H54 (cell line): ENCODE measurements at places on chromosomes 12 and 14.

- no peak for DNase-seq
These were observed 690 bp upstream of the RBP5 start for GRCh38 chr12:7129287-7129871.

DNA sequence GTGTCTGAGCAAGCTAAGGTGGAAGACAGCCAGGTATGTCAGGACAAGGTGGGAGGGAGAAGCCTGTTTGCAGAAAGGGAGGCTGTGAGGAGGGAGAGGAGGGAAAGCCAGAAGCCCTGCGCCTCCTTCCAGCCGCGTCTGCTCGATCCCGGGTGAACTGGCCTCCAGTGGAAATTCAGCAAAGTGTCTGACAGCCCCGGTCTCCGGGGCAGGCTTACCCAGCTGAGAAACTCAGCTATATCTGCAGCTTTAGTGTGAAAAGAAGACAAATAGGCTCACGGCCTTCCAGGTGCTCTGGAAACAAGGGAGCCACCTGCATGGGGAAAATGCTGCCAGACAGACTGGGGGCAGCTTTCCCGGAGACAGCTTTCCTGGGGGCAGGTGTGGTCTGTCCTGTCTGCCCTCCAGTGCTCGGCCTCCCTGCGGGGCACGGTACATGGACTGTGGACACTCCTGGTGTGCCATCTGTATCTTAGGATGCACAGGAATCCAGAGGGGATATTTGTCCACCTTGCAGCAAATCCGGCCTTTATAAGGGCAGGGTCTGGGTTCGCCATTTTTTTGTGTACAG lies 6.3 kb downstream of the RFLNA start:
- DNase-seq: no peak

- DNase-seq: no peak
These were observed 791.5 kb upstream of the MGAT4C start for GRCh38 chr12:87047691-87048090.

DNA sequence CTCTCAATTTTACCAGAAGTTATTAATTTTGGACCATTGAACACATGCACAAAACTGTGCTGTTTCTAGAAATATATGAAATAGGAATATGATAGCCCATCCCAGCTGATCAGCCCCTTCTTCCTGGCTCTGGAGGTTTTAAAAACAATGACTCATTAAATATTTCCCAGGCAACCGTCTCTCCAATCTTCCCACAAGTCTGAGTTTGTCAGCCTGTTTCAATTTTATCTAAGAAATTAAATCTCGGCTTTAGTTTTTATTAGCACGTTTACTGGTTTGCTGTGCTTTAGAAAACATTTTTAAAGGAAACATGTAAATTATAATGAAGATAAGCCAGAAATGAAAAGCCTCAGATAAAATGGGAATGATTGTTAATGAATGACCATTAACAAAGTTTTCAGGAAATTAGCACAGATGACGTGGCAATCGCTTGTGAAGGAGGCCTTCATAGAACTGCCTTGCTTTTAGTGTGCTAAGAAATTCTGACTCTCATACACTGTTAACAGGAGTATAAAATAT lies 89.3 kb upstream of the RAP1B start:
- no peak for DNase-seq

DNA sequence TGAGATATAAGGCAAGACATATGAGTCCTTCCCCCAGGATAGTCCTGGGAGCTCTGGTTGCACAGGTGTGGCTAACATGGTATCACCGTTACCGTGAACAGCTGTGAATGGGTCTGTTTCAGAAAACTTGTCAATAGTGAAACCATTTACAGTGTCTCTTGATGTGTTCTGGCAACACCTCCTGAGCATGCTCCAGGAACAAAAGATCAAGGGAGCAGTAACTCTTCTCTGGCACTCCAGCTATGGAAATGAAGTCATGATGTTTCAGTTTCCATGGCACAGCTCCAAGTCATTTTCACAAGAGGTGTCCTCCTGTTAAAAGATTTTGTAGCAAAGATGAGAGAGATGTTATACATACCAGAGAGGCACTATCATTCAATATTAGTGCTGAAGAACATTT lies 253.7 kb downstream of the SNAPC1 start:
- DNase-seq: no peak

GRCh38 chr14:24364841-24365240 lies 3.1 kb upstream of the NFATC4 start:
- no peak for DNase-seq

- peak; percentile 34 for DNase-seq
These were observed 20.6 kb downstream of the MAPK1IP1L start for GRCh38 chr14:55071870-55072640.

- DNase-seq: no peak
These were observed 29.8 kb downstream of the KCNA1 start for GRCh38 chr12:4939418-4940023.

GRCh38 chr12:63894132-63894531 lies 49.6 kb downstream of the SRGAP1 start:
- DNase-seq: no peak

- DNase-seq: no peak
These were observed 1.4 kb downstream of the PPM1A start for GRCh38 chr14:60250257-60251035.

- DNase-seq: no peak
These were observed 523 bp upstream of the REP15 start for GRCh38 chr12:27695556-27696292.

- DNase-seq: no peak
These were observed 1.5 kb downstream of the RILPL1 start for GRCh38 chr12:123532019-123532418.

DNA sequence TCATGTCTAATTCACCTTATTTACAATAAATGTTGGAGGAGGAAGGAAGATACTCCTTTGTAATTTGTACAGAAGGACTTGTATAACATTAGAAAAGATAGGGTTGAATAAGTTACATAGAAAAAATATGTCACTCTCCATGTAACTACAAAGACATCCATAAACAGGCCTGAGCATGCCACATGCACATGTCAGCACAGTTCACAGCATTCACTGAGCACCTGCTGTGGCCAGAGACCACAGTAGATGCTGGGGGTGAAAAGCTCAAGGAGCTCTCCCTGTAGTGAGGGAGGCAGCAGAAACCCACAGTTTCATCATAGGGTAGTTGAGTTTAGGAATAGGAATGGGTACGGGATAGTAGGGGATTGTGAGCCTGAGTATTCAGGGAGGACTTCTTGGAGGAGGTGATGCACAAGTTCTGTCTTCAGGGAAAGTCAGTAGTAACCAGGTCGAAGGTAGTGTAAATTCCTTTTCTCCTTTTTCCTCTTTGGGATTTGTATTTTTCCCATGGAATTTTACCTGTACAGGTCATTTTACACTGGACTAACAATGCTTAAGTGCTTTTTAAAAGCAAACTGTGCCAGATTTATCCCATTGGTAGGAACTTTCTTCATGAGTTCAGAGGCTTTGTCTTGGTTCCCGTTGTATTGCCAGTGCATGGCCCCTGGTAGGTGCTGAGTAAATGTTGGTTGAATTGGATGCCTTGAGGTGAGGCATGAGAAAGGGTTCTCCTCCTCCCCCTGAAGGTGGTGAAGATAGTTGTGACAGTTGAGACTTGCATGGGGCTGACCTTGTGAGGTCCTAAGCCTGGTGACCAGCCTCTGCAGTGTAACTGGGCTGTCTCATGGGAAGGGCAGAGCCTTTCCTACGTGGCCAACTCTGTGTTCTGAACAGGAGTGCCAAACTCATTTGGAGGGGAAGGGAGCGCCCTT lies 20.2 kb downstream of the PRKCH start:
- no peak for DNase-seq

GRCh38 chr14:64734990-64735389 lies 30.8 kb downstream of the PLEKHG3 start:
- DNase-seq: no peak
